ENCODE measurements at places on chromosomes 3 and 15. TPM values are rescaled to one million over a fixed set of nuclear protein-coding genes. Genes with fewer than 3 reads are reported as not detected.
A peak's percentile ranks its signal among the peaks of the same experiment; 100 is the strongest.

DNA sequence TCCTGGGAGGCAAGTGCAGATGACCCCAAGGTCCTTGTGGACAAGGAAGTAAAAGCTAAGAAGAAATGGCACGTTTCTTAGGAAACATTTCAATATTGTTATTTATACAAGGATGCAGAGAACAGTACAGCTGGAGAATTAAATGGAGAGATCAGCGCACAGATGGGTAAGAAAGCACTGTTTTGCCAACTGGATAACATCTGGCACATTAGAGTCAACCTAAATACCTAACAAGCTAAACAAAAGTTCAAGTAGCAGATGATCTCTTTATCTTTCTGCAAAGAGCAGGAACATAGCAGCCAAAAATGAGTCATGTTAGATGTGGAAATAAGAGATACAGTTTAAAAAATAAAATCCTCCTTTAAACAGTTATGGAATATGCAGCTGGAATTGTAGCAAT is 15.7 kb upstream of the DPPA4 start:
- H3K27ac ChIP-seq, result no peak overlapping the region
- no peaks in the 10 kb centered on the region for H3K27me3 ChIP-seq
- no peaks in the 10 kb centered on the region for H3K36me3 ChIP-seq
- no peak overlapping the region for H3K4me3 ChIP-seq

- H3K4me1 ChIP-seq, result no peaks in the 10 kb centered on the region
- H3K27ac ChIP-seq, result no peak overlapping the region
- no peaks in the 10 kb centered on the region for H3K36me3 ChIP-seq
Observed at GRCh38 chr15:64930778-64931371, 19.2 kb downstream of the ANKDD1A start.

GRCh38 chr15:40906991-40907802 is 12.9 kb downstream of the VPS18 start:
- no peaks in the 10 kb centered on the region for H3K36me3 ChIP-seq
- peak overlapping the region; percentile 30 for H3K4me3 ChIP-seq
- peak overlapping the region; percentile 93 for H3K27ac ChIP-seq
- DNase-seq, result peak; percentile 70

- H3K27ac ChIP-seq, result no peak overlapping the region
- no peaks in the 10 kb centered on the region for H3K27me3 ChIP-seq
- H3K4me1 ChIP-seq, result no peaks in the 10 kb centered on the region
- no peak overlapping the region for H3K4me3 ChIP-seq
- H3K36me3 ChIP-seq, result no peaks in the 10 kb centered on the region
Observed at GRCh38 chr15:36612063-36612788, 32.8 kb downstream of the CDIN1 start.

DNA sequence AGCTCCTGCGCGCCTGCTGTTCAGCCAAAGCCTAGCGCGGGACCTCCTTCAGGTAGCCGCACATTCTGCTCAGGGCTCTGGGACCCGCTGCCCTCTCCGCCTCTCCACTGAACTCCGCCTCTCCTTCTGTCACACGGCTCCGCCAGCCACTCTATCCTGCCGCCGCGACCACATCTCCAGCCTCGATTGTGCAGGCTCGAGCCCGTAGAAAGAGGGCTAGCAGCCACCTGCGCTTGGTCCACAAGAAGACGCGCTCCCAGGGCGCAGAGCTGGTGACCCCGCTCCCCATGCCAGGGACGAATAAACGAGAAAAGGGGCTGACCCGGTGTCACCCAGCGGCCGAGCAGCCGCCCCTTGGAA is 1.1 kb upstream of the VIPR1 start:
- H3K27me3 ChIP-seq, result no peaks in the 10 kb centered on the region
- H3K27ac ChIP-seq, result no peak overlapping the region
- no peaks in the 10 kb centered on the region for H3K36me3 ChIP-seq

DNA sequence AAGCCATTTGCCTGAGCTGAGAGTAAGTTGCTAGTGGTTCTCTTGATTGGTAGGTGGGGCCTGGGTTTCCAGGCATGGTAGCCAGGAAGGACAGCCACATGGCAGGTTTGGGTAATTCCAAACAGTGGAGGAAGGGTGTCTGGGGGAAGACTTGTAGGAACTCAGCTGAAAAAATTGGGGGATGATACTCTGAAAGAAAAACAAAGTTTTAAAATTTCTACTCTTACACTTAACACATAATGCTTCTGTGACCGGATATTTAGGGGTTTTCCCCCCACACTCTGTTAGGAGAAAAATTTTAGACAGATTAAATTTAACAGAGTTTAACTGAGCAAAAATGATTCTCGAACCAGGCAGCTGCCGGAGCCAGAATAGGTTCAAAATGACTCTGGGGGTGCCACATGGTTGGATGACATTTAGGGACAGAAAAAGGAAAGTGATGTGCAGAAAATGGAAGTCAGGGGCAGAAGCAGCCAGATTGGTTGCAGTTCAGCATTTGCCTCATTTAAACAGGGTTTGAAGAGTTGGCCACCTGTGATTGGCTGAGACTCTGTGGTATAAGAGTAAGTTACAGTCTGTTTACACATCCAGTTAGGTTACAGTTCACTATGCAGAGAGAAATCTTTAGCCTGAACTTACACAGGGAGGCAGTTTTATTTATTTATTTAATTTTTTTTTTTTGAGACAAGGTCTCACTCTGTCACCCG is 8.1 kb downstream of the B2M start:
- H3K36me3 ChIP-seq, result no peaks in the 10 kb centered on the region
- H3K4me3 ChIP-seq, result no peak overlapping the region
- H3K27me3 ChIP-seq, result no peaks in the 10 kb centered on the region
- H3K4me1 ChIP-seq, result peaks cover 27% of the 10 kb centered on the region
- peak overlapping the region; percentile 26 for H3K27ac ChIP-seq

- H3K27ac ChIP-seq, result no peak overlapping the region
- peaks cover 31% of the 10 kb centered on the region for H3K27me3 ChIP-seq
- no peaks in the 10 kb centered on the region for H3K36me3 ChIP-seq
- H3K4me3 ChIP-seq, result peak overlapping the region; percentile 31
Observed at GRCh38 chr3:138950006-138950644, 3.1 kb downstream of the FOXL2NB start.

- H3K4me1 ChIP-seq, result no peaks in the 10 kb centered on the region
- H3K36me3 ChIP-seq, result no peaks in the 10 kb centered on the region
- no peak overlapping the region for H3K27ac ChIP-seq
- no peak for DNase-seq
- no peaks in the 10 kb centered on the region for H3K27me3 ChIP-seq
Observed at GRCh38 chr3:105999856-106000255, 131.0 kb upstream of the CBLB start.

GRCh38 chr3:52472239-52473000 is 17.0 kb downstream of the NISCH start:
- no peaks in the 10 kb centered on the region for H3K36me3 ChIP-seq
- no peak for DNase-seq
- no peaks in the 10 kb centered on the region for H3K27me3 ChIP-seq
- no peak overlapping the region for H3K4me3 ChIP-seq
- no peak overlapping the region for H3K27ac ChIP-seq

DNA sequence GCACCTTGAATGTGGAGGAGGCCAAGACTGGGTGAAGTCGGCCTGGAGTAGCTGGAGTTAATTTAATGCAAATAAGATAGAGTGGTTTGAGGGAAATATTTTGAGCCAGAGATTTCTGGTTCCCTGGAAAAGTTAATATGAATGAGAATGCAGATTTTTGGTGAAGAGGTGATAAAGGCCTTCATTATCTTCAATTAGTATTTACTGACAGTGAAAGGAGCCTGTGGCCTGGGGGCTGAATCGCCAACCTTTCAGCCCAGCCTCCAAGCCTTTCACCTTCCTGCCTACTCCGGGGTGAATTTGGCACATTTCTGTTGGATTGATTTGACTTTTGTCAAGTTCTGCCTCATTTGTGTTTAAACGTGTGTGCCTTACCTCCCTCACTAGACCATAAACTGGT is 147.8 kb downstream of the SOX2 start:
- no peaks in the 10 kb centered on the region for H3K27me3 ChIP-seq
- H3K4me1 ChIP-seq, result no peaks in the 10 kb centered on the region
- H3K27ac ChIP-seq, result no peak overlapping the region
- no peak for DNase-seq
- no peak overlapping the region for H3K4me3 ChIP-seq
- no peaks in the 10 kb centered on the region for H3K36me3 ChIP-seq

- H3K36me3 ChIP-seq, result no peaks in the 10 kb centered on the region
- DNase-seq, result no peak
- no peak overlapping the region for H3K4me3 ChIP-seq
- H3K27me3 ChIP-seq, result no peaks in the 10 kb centered on the region
Observed at GRCh38 chr15:91844341-91844740, 9.2 kb upstream of the SLCO3A1 start.

GRCh38 chr3:119531151-119531550 is 28.3 kb downstream of the CD80 start:
- no peaks in the 10 kb centered on the region for H3K36me3 ChIP-seq
- H3K4me3 ChIP-seq, result no peak overlapping the region
- DNase-seq, result no peak
- no peaks in the 10 kb centered on the region for H3K4me1 ChIP-seq

DNA sequence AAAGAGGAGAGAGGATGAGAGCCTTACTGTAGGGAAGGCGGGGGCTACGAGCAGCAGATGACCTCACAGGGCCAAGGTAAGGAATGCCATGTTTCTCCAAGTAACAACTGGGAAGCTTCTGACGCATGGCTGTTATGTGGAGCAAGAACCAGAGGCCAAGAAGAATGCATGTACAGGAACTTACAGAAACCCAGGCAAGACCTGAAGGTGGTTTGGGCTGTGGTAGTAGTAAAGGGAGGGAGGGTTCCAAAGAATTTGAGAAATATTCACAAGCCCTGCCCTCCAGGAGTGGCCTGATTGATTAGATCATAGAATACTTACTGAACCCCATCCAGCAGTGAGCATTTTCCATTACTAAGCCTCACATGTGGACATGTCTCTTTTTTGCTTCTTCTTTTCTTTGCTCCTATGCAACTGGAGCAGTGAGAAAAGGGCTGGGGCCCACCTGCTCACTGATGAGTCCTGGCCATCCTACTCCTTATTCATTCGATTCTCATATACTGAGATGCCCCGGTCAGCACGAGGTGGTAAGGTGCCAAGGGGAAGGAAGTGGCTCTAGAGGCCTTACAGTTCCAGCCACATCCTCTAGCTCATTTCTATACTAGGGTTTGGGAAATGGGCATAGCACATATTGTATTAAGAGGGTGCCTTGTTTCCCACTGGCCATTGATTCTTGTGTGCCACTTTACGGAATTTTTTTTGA is 8.3 kb upstream of the SLC12A8 start:
- no peaks in the 10 kb centered on the region for H3K4me1 ChIP-seq
- no peak overlapping the region for H3K27ac ChIP-seq

DNA sequence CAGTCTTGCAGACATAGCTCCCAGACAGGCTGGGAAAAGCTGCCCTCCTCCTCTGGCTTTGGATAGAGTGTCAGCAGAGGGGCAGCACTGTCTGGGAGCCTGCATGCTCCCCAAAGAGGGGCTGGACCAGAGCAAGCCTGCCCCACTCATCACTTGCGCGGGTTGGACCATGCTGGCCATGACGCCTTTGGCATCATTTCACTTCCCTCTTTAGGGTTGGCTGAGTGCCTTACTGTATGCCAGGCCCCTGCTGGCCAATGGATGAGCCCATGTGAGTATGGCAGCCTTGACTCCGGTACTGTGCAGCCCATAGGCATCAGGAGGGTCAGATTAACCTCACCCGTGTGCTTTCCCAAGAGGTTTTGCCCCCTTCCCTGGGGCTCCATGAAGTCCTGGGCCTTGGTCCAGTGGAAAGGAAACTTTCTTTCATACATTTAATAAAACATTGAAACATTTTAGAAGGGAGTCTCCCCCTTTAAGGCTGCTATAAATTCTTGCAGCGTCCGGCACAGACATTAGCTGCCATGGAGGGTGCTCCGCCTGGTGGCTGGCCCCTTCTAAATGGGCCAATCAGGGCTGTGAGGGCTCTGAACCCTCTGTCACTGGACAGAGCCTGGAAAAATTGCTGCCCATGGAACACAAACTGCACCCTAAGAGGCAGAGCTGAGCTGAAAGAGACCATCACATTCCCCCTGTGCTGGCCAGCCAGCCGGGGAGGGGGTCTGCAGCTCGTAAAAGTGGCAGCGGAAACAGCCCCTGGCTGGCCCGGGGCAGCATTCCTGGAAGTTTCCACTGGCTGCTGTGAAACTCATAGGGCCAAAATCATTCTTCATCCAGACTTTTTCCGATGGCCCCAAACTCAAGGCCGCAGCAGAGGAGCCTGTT is 20.8 kb upstream of the DUSP7 start:
- DNase-seq, result no peak
- H3K27ac ChIP-seq, result no peak overlapping the region
- no peak overlapping the region for H3K4me3 ChIP-seq
- no peaks in the 10 kb centered on the region for H3K4me1 ChIP-seq
- no peaks in the 10 kb centered on the region for H3K27me3 ChIP-seq
- H3K36me3 ChIP-seq, result no peaks in the 10 kb centered on the region

GRCh38 chr15:70932397-70932796 is 39.8 kb downstream of the LRRC49 start:
- H3K4me1 ChIP-seq, result no peaks in the 10 kb centered on the region
- H3K27ac ChIP-seq, result no peak overlapping the region
- no peaks in the 10 kb centered on the region for H3K27me3 ChIP-seq
- DNase-seq, result no peak
- no peak overlapping the region for H3K4me3 ChIP-seq

- no peak for DNase-seq
- no peak overlapping the region for H3K4me3 ChIP-seq
- no peaks in the 10 kb centered on the region for H3K27me3 ChIP-seq
- no peak overlapping the region for H3K27ac ChIP-seq
Observed at GRCh38 chr3:49461443-49462171, 8.5 kb upstream of the DAG1 start.

- H3K36me3 ChIP-seq, result no peaks in the 10 kb centered on the region
- H3K27ac ChIP-seq, result no peak overlapping the region
Observed at GRCh38 chr15:62848632-62849050, 193.9 kb upstream of the TPM1 start.

DNA sequence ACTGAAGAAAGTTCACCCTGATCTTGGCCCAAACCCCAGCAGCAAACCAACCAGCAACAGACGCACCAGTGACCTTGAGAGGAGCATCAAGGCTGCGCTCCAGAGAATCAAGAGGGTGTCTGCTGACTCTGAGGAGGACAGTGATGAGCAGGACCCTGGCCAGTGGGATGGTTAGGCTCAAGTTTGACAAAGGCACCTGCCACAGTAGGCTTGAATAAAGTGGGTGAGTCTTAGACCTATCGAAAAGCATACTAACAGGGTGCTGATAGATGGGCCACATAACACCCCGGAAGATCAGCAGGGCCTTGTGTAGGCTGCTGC is 23.9 kb downstream of the WHAMM start:
- H3K36me3 ChIP-seq, result peaks cover 94% of the 10 kb centered on the region
- no peak overlapping the region for H3K4me3 ChIP-seq
- no peaks in the 10 kb centered on the region for H3K4me1 ChIP-seq
- H3K27ac ChIP-seq, result no peak overlapping the region
- H3K27me3 ChIP-seq, result no peaks in the 10 kb centered on the region
- DNase-seq, result no peak

ZBED2 gene
- not detected for total RNA-seq

SLC7A14 gene
- total RNA-seq, result not detected

PLSCR5 gene
- not detected for total RNA-seq

NRROS gene
- 10.7 TPM for total RNA-seq

ZNF80 gene
- not detected for total RNA-seq

MESP1 gene
- total RNA-seq, result 6.6 TPM

ADAMTS17 gene
- total RNA-seq, result 8.3 TPM

HIGD2B gene
- total RNA-seq, result not detected

TM4SF18 gene
- total RNA-seq, result 3.8 TPM

PPIB gene
- total RNA-seq, result 197 TPM

PLXNA1 gene
- 38.5 TPM for total RNA-seq

Data from Peyer's patch (tissue), 4 donors.